ENCODE measurements at places on chromosomes 1 and 21.
A peak's percentile ranks its signal among the peaks of the same experiment; 100 is the strongest.

- no peak for DNase-seq
These were observed 1103.3 kb upstream of the B3GALT2 start for GRCh38 chr1:194289569-194290266.

GRCh38 chr21:32544697-32545096 is 40.6 kb downstream of the TCP10L start:
- DNase-seq = no peak

DNA sequence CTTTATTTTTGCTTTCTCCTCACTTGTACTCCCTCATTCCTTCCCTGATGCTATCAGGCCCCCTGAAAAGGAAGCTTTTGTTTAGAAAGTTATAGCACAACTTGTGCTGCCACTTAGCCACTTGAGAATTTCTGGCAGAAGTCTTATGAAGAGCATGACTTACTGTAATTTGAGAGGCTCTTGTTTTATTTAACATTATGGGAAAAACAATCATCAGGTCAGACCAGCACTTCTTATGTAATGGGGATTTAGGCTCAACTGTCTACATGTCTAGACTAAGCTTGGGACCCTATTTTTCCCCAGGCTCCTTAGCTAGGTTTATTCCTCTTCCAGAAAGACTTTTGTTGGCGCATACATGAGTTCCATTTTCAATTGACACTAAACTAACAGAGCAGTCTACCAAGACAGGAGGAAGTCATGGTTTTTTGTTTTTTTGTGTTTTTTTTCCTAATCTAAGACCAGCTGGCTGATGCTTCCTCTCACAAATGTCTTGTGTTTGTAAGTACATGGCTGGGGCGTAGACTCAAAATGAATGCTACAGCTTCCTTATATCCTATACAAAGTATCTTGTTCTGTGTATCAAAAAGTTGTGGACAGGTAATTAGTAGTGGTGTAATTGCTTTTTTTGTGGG is 31.5 kb downstream of the TNFSF4 start:
- peak; percentile 45 for DNase-seq

DNA sequence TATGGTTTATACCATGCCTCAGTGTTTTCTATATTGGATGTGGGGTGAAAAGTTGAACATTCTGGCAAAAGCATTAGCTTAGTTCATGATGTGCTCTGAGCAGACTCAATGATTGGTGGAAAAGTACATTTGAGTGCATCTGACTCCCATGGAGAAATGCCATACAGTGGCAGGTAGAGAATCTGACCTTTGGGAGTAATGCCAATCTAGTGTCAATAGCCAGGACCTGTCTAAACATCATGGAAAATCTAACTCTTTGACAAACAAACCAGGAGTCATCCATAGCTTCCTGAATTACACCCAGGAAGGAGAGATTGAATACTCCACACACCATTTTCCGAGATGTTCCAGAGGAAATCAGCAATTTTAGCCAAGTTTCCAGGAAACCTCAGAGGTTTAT is 51.0 kb downstream of the XCL1 start:
- DNase-seq = no peak

DNA sequence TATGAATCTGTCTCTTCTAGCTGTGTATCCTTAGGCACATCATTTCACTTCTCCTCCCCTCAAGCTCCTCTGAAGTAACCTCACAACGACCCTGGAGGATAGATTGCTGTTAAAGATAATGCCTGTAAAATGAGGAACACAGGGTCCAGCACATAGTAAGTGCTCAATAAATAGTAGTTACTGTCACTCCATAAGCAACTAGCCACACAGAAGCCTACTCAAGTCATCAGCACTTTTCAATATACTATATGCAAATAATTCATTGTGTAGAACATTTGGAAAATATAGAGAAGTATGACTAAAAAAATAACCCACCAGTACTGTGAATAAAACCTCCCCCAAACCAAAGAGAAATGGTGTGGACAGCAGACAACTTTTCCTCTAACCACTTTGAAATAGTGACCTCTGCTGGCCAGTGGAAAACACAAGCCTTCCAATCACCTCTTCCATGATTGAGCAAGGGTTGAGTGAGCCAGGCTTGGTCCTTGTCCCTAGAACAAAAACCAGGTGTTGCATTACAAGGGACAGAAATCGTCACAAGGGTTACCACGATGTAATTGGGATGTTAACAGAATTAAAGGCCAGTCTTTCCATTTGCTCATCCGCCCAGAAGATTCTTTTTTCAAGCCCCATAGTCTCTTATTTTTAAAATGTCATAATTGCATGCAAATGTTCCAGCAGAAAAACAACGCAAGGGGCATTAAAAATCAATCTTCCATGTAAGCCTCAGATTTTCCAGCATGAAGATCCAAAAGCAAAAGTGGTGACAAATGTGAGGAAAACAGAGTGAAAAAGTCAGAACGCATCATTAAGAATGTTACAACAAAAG is 15.7 kb upstream of the GLIS1 start:
- peak; percentile 65 for DNase-seq

GRCh38 chr1:43444836-43445235 is 8.9 kb downstream of the HYI start:
- DNase-seq = no peak

Measured in inflammatory macrophage treated with lipopolysaccharide for 1 hour (primary cell).